ENCODE measurements at places on chromosomes 13 and 19.
A peak's percentile ranks its signal among the peaks of the same experiment; 100 is the strongest.

- DNase-seq: no peak
Observed at GRCh38 chr13:42812316-42812715, 30.9 kb downstream of the FAM216B start.

DNA sequence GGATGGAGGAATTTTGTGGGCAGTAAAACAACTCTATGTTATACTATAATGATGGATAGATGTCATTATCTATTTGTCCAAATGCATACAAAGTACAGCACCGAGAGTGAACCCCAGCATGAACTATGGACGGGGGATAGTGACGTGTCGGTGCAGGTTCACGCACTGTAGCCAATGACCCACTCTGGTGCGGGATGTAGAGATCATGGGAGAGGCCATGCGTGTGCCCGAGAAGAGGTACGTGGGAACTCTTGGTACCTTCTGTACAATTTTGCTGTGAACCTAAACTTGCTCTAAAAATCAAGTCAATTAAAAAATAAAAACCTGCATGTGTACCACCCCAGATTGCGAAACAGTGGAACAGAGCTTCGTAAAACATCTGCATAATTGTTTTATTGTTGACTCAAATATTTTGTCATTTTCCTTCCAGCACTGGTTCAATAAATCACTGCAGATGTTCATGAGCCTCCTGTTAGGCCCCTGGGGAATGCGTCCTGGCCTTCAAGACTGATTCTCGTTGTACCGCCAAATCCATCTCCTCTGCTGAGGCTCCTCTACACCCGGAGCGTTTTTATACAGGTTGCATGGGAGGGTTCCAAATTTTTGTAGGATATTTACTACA, 30.9 kb downstream of the COL4A1 start:
- DNase-seq: no peak

DNA sequence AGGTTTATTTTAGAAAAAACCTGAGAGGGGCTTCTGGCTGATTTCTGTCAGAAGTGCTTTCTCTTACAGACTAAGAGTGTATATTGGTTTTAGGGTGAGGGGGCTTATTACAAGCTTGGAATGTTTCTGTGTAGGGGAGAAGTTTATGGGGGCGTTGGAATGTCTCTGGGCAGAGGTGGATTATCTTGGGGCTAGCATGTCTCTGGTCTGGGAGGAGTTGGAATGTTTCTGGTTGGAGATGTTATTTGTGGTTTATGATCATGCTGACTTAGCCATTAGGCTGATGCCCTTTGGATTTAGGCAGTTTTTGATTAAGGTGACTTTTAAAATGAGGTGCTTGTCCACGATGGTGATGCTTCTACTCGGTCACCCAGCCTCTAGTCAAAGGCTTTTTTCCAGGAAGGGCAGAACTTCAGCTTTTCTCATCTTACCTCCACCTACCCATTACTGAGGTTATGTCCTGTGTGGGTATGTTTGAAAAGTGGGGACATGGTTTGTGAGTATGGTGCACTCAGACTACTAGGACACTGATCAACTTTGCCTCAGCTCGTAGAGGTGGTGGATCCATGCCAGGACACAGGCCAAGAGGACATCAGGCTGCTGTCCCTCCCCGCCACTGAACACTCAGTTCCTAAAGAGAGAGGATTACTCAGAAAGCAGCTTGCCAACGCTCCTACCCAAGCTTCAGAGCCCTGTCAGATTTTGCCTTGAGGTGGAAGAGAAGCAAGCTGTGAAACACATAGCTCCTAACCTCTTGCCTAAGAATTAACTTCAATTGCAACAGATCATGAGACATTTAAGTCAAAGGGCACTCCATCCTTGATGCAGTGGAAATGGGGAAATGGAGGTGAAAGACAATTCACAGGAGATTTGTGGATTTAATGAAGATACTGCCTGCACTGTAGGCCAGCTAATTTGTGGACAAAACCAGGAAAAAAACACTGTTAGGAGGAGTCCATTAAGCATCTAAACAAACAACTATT, 63.6 kb downstream of the ZNF44 start:
- no peak for DNase-seq

DNA sequence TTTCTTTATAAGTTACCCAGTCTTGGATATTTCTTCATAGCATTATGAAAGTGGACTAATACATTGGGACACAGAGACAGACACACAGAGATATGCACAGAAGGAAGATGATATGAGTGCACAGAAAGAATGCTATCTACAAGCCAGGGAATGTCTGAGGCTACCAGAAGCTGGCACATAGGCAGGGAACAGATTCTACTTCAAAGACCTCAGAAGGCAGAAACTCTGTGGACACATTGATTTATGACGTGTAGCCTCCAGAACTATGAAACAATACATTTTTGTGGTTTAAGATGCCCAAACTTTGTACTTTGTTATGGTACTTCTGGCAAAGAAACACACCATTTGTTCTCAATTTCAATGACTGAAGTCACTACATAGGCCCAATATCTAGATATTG, 556.7 kb downstream of the PCDH9 start:
- no peak for DNase-seq

DNA sequence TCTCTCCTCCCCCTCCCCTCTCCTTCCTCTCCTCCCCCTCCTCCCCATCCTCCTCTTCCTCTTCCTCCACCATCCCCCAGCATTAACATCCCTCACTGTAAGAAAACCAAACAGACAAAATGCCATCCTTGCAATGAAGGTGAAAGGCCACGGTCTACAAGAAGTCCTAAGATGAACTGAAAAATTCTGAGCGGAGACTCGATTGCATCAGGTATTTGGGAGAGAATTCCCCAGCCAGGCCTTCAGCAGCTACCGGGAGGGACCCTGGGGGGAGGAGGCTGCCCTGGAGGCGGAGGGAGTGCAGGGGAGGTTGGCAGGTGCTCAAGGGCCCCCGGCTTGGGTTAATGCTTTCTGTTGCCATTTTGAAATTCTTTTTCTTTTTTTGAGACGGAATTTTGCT, 10.1 kb upstream of the TIMM44 start:
- no peak for DNase-seq

GRCh38 chr19:2982561-2982960, 5.2 kb downstream of the TLE6 start:
- DNase-seq: no peak

DNA sequence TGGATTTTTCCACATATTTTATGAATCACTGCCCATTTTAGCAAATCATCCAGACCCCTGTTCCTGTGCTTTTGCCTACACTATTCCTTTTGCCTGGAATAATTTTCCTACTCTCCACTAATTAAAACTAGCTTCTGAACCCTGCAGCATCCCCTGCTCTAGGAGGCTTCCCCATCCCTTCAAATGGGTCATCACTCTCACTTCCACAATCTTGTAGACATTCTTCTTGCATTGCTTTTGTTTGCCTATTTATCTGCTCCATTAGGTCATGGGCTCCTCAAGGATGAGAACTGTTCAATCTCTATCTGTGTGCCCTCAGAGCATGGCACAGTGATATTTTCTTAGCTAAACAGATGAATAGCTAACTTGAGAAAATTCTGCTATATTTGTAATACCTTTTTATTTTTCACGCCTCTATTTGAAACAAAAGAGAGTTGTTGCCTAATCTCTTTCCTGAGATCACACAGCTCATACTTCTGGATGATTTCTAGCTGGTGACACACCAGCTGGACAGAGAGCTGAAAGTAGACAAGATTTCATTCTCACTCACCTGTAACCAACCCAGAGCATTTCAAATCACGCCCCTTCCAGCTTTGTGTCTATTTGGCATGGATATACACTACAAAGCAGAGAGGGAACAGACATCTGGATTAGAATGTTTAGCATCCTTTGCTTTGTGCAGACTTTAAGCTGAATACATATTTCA, 466.0 kb downstream of the FOXO1 start:
- DNase-seq: no peak

DNA sequence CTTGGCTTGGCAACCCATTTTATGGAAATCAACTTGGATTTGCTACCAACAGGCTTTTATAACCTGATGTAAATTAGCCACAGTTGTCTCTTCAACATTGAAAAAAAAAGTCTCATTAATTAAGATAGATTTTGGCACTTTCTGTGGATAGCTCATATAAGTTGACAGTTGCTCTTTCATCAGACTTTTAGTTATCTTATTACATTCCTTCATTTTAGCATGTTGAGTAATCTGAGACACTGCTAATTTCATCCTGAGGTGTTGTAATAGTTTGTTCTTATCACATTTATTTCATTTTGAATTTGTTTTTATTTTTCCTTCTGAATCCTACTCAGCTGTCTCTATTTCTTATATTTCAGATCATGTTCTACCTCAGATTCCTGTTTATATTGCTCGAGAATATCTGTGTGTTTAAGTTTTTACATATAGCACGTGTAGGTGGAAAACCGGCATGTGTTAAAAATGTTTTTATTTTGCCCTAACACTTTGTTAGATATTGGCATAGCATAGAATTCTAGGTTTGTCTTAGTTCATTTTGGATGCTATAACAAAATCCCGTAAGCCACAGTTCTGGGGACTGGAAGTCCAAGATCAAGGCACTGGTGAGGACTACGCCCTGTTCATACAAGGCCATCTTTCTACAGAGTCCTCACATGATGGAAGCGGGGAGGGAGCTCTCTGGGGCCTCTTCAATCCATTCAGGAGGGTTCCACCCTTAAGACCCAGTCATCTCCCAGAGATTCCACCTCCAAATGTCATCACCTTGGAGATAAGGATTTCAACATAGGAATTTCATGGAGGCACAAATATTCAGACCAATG, 239.4 kb downstream of the COL4A1 start:
- no peak for DNase-seq

- no peak for DNase-seq
Observed at GRCh38 chr13:105642511-105642958, 892.9 kb downstream of the EFNB2 start.

- DNase-seq: no peak
Observed at GRCh38 chr13:91031508-91031907, 316.0 kb upstream of the MIR17HG start.

DNA sequence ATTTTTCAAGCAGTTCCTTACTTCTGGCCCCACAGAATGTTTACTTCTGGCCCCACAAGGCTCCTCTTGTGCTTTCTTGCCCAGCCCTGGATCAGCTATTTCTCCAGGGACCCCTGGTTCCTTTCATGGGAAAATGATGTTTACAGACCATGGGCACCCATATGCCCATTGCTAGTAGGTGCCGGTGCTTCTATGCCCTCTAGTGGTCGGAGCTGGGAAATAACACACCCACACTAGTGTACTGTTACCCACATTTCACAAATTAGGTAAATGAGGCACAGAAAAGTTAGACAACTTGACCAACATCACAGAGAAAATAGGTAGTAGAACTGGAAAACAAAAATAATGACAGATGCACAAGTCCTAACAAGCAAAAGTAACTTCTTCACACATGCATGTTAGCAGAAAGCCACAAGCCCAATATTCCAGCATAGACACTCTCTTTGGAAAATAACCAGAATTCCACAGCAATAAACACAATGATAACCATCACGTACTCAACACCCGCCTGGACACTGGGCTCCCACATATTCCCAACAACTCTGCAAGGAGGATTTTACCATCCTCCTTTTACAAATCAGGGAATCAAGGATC, 1.3 kb upstream of the CEACAM6 start:
- peak; percentile 69 for DNase-seq

GRCh38 chr13:83281654-83282053, 600.6 kb downstream of the SLITRK1 start:
- no peak for DNase-seq

GRCh38 chr19:12668932-12669269, 2.3 kb downstream of the WDR83 start:
- peak; percentile 65 for DNase-seq

DNA sequence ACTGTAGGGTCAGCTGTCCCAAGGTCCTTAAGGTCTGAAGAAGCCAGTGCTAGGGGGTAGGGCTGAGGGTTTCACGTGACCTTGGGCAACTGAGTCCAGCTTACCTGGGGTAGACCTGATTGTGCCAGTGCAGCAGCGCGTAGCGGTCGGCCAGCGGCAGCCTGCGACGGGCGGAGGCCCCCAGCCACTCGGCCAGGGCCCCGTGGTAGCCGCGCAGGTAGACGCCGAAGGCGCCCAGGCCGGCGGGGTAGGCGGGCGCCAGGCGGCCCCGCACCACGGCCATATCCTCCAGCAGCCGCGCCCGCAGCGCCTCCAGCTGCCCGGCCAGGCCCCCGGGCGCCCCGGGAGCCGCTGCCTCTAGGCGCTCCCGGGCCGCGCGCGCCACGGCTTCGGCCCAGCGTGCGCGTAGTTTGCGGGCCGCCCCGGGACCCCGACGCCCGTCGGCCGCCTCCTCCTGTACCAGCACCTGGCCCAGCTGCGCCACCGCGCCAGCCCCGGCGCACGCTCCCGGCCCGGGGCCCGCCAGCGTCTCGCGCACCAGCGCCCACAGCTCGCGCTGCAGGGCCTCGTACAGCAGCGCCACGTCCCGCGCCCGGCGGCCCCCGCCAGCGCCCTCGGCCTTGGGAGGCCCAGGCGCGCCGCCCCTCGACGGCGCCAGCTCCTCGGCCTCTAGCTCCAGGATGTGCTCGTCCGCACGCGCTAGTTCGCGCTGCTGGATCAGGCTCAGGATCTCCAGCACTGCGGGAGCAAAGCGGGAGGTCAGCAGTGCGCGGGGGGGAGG, 10.9 kb downstream of the EXOC3L2 start:
- no peak for DNase-seq

DNA sequence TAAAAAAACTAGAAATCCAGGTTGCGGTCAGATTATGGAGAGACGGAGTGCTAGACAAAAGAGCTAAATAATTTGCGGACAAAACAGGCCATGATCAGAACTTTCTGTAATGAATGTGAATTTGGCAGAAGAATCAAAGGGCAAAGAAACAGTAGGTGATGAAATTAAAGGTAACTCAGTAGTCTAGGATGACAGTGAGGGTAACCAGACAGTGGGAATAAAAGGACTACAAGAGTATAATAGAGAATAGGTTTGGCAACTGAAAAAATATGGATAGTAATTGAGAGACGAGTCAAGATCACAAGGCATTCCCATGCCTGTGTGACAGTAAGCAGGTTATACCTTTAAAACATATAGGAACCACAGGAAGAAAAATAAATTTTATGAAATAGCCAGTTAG, 35.9 kb downstream of the CAB39L start:
- no peak for DNase-seq

Data from CD4-positive, CD25-positive, alpha-beta regulatory T cell (primary cell).